ENCODE measurements at places on chromosomes 3 and 15. TPM values are rescaled to one million over a fixed set of nuclear protein-coding genes. Genes with fewer than 3 reads are reported as not detected.
A peak's percentile ranks its signal among the peaks of the same experiment; 100 is the strongest.

Gene RBMS3
- 2.8 TPM for total RNA-seq

Gene GHSR
- total RNA-seq: not detected

DNA sequence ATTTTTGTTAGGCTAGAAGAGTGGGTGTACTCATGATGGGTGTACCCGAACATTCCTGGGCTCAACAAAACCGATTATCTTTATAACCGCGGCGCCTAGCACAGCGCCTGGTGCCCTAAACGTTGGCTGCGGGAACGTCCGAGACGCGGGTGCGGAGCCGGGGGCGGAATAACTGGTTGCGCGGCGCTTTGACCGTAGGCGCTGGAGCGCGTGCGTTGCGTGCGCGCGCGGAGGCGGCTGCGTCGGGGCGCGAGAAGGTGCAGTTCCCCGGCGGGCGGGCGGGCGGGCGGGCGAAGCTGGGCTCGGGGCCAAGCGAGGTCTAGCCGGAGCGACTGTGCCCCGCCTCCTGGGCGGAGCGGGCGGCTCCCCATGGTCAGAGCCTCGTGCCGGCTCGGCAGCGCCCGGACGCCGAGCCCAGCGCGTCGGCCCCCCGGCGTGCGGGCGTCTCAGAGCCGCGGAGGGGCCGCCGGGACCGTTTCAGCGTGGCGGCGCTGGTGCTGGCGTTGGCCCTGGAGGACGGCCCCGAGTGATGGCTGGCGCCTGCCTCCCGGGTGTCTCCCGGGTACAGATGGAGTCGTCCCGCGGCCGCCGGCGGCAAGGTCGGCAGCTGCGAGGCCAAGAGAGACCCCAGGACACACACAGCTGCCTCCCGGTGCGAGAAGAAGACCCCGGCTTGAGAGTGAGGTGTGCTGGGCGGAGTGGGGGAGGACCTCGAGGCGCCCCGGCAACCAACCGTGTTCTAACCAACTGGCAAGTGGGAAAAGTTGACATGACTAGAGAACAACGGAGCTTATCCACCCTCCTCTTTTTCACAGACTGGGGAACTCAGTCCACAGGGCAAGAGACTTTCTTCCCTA lies at the start of gene PLAAT1:
PLAAT1 (plus strand) TSS at position 373 of the 857 bp plus-strand sequence. CDS start 14,429 bp downstream, outside the sequence.
- peak; percentile 76 for DNase-seq

DNA sequence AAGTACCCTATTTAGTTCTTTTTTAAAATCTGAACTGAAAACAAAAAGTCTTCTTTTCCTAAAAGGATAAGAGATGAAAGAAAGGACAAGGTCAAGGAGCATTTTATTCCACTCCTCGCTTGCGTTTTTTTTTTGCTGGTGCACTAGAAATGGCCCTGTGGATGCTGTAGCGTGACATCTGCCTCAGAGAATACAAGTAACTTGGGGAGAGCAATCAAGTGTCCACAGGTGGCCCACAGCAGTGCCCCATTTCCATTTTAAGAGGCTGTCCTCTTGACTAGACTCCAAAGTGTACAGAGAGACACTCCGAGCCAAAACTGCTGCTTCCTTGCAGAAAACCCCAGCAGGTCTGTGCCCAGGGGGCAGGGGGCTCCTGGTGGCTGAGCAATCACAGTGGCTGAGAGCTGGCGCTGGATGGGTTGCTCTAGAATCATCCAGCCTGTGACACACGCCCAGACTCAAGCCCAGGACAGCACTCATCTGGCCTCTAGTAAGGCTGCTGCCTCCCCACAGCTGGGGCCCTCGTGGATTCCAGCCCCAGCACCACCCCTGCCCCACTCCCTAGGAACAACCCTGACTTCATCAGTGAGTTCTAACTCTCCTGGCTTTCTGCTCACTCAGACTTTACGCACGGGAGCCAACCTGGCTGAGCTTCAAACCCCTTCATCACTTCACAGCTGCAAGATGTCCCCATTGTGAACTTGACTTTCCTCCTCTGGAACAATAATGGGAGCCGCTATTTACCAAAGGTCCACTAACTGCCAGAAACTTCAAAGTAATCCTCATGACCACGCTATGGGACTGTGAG lies 71.1 kb upstream of the SPATA12 start:
- DNase-seq: no peak

Gene PLA2G4E
- not detected for total RNA-seq

DNA sequence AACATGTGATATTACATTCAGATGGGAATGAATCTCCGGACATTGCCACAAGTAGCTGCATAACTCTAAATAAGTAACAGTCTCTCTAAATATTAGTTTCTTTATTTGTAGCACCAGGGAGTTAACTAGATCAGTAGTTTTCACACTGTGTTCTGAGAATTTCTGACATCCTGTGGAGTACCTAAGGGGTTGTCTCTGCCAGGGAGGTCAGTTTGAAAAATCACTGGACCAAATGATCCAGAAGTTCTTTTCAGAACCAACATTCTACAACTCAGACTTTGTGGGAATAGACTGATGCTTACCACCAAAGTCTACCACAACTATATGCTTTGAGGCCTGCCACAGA lies 9.0 kb upstream of the ILDR1 start:
- DNase-seq: no peak

Gene RARRES1
- total RNA-seq: 133 TPM

Measured in Peyer's patch (tissue), 4 donors.